Activated CD4-positive, alpha-beta T cell treated with anti-CD3 and anti-CD28 coated beads, Interleukin-2, amount 50 U/mL, for 4 hours (primary cell): ENCODE measurements at places on chromosomes 7 and 10.
A peak's percentile ranks its signal among the peaks of the same experiment; 100 is the strongest.

- no peak for DNase-seq
Observed at GRCh38 chr7:128268233-128268632, 27.2 kb downstream of the LEP start.

GRCh38 chr7:20329389-20330238 lies 1.1 kb upstream of the ITGB8 start:
- DNase-seq: no peak

GRCh38 chr10:86123715-86124114 lies 242.9 kb downstream of the GRID1 start:
- no peak for DNase-seq

GRCh38 chr7:102264367-102264891 lies 22.2 kb upstream of the SH2B2 start:
- DNase-seq: no peak

GRCh38 chr7:43456200-43456599 lies 126.7 kb upstream of the STK17A start:
- no peak for DNase-seq

- no peak for DNase-seq
Observed at GRCh38 chr10:55063811-55064210, 262.8 kb upstream of the PCDH15 start.

- DNase-seq: no peak
Observed at GRCh38 chr10:17808971-17809841, at the start of gene MRC1. MRC1 (plus strand) TSS chr10:17809348; CDS start chr10:17809466, 118 bp downstream.

DNA sequence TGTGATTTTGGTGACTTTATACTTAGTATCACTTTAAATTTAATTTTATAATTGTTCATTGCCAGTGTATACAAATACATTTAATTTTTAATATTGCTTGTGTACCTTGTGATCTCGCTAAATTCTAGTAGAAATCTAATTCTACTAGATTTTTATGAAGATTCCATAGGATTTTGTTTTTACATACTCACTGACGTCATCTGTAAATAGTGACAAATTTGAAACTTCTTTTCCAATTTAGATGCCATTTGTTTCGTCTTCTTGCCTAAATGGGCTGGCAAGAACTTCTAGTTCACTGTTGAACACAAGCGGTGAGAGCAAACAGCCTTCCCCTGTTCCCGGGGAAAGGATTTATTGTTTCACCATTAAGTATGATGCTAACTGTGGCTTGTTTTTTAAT lies 17.3 kb upstream of the PNLIPRP3 start:
- no peak for DNase-seq

- DNase-seq: no peak
Observed at GRCh38 chr10:31291123-31291522, 27.9 kb upstream of the ZEB1 start.

DNA sequence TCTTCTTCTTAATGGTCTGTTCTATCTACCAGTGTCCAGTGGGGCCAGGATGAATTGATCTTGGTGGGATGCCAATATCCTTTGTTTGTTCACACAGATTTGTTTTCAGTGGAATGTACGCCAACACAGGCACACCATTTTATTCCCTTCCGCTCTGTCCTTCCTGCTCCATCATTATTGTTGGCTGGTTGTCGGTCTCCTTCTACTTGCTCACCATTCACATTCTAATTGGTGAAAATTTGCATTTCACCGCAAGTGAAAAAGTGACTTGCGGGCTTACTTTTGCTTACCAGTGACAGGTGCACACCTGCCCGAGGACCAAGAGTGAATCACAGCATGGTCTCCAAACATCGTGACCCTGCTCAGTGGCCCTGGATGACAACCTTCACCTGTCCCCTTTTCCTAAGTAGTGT lies 148.3 kb downstream of the NOC3L start:
- DNase-seq: no peak

- no peak for DNase-seq
Observed at GRCh38 chr7:66669088-66669487, 40.4 kb downstream of the KCTD7 start.

- no peak for DNase-seq
Observed at GRCh38 chr10:909831-910230, 21.7 kb downstream of the LARP4B start.

DNA sequence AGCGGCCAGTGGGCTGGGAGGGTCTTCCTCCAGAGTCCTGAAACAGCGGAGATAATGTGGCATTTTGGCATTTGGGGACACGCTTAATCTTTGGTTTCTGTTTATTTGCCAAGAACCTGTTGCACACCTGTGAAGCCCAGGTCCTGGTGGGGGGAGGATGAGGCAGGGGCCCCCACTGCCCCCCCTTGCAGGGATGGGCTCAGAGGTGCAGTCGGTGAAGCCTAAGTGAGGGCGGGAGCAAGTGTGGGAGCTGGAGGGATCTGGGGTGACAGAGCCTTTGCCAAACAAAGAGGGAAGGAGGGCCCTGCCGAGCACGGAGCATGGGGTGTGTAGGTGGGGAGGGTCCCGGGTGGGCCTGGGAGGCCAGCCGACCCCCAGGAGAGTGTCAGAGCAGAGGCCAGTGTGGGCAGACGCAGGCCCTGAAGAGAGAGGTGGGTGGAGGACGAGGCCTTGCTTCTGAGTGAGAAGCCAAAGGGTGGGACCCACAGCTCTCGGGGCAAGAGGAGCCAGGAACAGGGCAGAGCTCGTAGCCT lies 62.1 kb upstream of the ADGRA1 start:
- DNase-seq: no peak

- no peak for DNase-seq
Observed at GRCh38 chr10:133235932-133236331, 1.7 kb upstream of the VENTX start.

GRCh38 chr10:101694674-101695403 lies at the start of gene FBXW4:
FBXW4 (minus strand) TSS chr10:101695170; CDS start chr10:101695105, 65 bp downstream.
- DNase-seq: peak; percentile 66

DNA sequence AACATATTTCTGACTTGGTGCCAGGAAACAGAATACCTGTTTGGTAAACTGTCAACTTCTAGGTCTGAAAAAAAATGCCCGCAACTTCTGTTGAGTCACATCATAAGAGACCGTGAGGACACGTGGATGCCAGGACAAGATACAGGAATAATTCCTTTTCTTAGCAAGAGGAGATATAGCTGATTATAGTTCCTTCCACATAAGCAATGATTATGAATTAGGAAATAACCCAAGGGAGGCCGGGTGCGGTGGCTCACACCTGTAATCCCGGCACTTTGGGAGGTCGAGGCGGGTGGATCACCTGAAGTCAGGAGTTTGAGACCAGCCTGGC lies 75.2 kb downstream of the CDC123 start:
- no peak for DNase-seq

- DNase-seq: no peak
Observed at GRCh38 chr10:12644380-12645144, 295.2 kb downstream of the CAMK1D start.

- peak; percentile 80 for DNase-seq
Observed at GRCh38 chr10:133274751-133275683, 1.7 kb downstream of the ADAM8 start.

GRCh38 chr7:86962623-86963022 lies 96.8 kb downstream of the ELAPOR2 start:
- DNase-seq: no peak

DNA sequence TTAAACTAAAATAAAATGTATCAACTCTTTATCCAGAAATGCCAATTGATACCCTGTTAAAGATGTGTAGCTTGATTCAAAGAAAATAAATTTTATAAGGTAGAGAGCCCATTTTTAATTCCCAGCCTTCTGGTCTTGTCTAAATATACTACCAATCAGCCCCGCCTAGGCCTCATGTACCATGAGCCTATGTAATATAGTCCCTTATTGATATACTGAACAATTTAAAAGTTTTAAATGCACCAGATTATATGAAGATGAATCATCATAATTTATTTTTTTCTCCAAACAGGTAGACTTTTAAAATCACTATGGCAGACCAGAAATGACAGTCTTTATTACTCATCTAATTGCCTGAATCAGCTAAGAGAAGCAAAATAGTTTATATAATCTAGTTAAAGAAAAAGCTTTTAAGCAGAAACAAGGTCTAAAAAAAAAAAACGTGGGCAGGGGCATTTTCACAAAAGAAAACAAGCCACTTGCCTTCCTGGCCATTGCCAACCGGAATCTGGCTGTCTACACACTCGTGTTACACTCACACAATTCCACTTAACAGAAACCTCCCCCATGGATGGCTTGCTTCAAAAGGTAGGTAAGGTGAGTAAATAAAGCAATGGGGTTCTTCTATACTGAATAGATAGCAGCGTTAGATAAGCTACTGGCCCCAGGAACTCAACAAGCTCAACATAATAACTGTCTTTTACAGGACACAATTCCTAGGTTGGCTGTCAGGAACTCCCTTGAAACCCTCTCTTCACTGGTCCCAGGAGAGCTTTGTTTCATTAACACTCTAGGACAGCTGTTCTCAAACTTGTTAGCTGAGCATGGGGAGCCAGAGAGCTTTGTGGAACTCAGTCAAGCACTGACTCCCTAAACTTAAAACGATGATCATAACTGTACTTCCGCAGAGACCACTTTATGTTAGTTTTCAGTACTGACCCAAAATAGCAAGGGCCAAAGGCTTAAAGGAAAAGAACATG lies 37.2 kb downstream of the RAPGEF5 start:
- no peak for DNase-seq

DNA sequence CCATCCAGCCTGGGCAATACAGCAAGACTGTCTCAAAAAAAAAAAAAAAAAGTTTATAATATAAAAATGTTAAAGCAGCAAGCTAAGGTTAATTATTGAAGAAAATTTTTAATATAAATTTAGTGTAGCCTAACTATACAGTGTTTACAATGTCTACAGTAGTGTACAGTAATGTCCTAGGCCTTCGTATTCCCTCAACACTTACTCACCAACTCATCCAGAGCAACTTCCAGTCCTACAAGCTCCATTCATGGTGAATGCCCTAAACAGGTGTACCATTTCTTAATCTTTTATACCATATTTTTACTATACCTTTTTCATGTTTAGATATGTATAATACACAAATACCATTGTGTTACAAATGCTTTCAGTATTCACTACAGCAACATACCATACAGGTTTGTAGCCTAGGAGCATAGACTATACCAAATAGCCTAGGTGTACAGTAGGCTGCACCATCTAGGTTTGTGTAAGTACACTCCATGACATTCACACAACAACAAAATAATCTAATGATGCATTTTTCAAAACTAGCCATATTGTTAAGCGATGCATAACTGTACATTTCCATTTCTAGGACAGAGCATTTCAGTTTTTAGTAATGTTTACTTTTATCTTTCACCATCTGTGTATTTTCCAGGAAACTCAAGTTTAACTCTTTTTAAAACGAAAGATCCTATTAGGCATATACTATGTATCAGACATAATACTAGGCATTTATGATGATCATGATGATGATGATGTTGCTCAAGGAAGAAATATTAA lies 43.3 kb downstream of the CNOT4 start:
- no peak for DNase-seq

DNA sequence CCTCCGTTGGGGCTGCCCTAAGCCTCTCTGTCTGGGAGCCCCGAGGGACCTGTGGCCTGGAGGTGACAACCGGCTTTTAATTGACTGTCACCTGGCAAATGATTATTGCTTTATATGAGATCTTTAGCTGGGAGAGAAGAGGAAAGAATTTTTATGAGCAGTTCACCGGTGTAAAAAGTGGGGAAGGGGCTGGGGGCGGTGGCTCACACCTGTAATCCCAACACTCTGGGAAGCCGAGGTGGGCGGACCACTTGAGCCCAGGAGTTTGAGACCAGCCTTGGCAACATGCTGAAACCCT lies 2.6 kb upstream of the COX19 start:
- DNase-seq: no peak

DNA sequence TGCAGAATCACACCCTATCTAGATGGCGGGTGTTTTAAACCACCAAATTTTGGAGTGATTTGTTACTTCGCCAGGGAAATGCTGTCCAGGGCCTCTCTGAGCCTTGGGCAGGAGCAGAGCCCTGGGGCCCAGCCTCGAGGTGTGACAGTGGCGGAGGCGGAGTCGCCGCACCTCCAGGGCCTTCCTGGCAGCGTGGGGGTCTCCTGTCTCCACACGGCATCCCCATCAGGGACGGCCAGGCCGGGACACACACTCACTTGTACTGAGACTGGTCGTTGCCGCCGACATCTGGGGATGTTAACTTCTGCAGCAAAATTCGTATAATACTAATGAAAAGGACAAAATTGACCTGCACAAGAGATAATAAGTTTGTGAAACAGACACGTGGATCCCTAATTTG lies 110.7 kb downstream of the VIPR2 start:
- no peak for DNase-seq

DNA sequence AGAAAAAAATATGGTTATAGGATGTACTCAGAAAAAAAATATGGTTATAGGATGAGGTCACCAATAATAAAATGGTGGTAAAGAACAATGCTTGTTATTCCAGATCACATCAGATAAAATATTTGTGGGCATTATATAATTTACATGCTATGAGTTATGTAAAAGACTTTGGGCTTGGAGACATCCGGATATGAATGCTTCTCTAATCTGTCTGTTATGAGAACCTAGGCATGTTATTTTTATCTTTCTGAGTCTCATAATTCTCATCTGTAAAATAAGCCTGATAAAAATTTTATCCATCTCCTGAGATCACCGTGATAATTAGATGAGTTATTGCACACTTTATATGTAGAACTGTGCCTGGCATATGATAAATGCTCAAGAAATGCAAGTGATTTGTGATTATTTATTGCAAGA lies 37.8 kb downstream of the DKK1 start:
- no peak for DNase-seq

GRCh38 chr10:52879091-52879807 lies 106.7 kb upstream of the MBL2 start:
- no peak for DNase-seq

GRCh38 chr10:73899423-73899822 lies 11.5 kb upstream of the PLAU start:
- no peak for DNase-seq

DNA sequence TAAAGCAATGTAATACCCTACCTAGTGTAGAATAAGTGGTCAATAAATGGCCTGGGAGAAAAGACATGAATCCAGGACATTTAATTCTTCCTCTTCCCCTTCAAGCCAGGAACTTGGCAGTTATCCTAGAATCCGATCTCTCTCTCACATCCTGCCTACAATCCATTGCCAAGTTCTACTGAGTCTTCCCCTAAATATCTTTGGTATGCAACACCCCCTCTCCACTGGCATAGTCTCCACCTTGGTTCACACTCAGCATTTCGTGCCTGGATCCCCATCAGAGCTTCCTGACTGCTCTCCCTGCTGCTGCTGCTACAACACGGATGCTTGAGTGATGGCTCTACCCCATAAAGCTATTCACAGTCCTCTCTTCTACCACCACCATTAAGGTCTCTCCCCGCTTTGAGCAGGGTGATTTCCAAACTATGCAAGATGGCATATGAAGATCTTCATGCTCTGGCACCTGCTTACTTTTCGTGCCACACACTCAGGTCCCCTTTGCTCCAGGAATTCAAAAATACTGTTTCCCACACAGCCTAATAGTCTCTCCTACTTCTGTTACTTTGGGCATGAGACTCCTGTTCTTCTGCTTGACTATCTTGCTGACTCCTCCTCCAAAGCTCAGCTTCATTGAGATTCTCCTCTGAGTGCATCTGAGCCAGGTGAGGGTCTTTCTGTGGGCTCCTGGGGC lies 4.8 kb downstream of the ANK3 start:
- DNase-seq: no peak

- DNase-seq: no peak
Observed at GRCh38 chr10:49135575-49136313, 1.9 kb upstream of the FAM170B start.
